Testis (tissue), 5 donors: ENCODE measurements at places on chromosomes 13 and 19.
A peak's percentile ranks its signal among the peaks of the same experiment; 100 is the strongest.

DNA sequence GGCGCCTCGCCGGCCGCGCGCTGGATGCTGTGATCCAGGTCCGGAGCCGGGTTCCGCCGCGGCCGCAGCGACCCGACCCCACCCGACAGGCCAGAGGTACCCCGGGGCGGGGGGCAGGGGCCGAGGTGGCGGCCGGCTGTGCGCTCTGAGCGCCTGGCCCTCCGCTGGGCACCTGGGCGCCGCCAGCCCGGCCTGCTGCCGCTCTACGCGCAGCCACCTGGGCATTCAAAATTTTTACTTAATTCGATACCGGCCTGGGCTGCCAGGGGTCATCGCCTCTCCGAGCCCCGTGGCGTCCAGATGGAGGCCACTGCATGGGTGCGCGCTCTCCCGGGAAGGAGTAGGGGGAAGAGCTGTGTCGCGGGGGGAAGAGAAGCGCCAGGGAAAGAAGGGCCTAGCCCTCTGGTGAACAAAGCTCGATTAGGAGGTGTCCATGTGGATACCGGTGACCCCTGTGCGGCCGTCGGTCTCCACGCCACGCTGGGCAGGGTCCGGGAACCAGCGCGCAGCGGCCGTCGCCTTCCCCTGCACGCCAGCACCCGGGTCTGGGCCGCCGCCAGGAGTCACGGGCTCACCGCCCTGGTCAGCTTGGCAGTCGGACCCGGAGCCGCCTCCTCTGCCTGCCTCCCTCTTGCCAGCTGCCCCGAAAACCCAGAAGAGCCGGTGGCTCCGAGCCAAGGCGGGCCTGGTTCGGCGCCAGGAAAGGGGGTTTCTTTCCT is 666 bp downstream of the BIVM start:
- DNase-seq = peak; percentile 19

DNA sequence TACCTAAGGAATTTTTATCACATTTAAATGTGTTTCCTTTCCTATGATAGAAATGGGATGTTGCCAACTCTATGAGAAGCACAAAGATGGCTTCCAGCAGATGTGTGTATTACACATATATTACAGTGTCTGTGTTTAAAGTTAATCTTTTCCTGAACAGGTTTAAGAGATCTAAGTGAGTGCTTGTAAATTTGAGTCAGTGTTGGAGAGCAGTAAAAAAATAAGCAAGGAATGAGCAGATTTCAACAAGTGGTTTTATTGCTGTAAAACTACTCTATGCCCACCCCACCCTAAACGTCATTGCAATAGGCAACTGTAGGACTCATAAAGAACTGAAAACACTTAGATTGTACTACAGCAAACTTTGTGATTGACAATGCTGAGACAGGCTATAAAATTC is 248.7 kb downstream of the KLF5 start:
- no peak for DNase-seq

DNA sequence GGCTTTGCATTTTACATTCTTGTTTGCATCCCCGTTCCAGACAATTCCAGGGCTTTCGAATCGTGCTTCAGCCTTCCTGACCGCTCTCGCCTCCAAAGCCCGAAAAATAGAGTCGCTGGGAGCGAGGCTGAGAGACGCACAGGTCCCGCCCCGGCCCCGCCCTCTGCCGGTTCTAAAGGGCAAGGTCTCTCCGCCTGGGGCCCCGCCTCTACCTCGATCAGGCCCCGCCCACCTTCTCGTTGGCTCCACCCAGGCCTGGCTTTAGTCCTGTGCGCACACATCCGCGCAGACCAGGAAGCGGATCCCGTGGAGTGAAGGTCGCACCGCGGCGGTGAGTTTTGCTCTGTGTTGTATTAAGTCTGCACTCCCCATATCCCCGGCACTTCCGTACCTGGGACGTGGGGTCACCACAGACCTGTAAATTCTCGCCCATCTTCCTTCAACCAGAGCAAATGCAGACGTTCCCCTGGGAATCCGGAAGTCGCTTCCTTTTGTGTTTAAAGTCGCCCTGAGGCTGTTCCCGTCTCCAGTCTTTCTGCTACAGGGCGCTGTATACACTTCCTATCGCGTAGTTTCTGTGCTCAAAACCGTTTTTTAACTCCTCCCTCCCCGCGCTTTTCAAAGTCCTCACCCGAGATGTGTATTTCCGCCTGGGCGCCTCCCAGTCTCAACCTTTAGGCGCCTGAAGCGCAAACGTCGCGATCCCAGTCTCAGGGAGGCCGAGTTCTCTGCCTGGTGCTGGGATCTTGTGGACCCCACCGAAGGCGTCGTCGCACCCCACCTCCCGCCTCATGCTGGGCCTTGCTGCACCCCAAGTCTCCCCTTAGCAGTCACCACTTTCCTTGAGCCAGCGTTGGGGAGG is at the start of gene ZNF701:
ZNF701 (plus strand) TSS at position 288 of the 862 bp plus-strand sequence. CDS start 3,861 bp downstream, outside the sequence.
- DNase-seq = peak; percentile 97

- no peak for DNase-seq
These were observed 6.5 kb upstream of the LTBP4 start for GRCh38 chr19:40594657-40595091.

DNA sequence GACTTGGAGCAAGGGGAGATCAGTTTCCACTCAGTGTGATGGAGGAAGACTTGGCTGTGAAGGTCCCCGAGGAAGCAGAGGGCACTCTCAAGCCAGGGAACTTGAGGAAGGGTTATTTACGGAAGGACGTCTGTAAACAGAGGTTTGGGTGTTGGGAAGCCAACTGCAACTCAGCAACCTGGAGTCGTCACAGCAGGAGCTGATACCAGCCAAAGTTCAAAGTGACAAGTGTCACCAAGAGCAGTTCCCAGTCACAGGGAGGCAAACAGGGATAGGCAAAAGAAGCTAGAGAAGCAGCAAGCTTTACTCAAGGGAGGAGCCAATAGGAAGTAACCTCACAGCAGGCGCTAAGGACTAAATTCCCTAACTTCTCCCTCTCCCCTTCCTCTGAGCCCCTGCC is 205.5 kb downstream of the EFNB2 start:
- DNase-seq = no peak

- DNase-seq = no peak
These were observed 2.4 kb downstream of the LNX2 start for GRCh38 chr13:27617881-27618321.

- no peak for DNase-seq
These were observed 512 bp upstream of the ZNF93 start for GRCh38 chr19:19900139-19900728.

GRCh38 chr19:33312065-33312464 is 9.7 kb upstream of the CEBPA start:
- DNase-seq = no peak

- peak; percentile 93 for DNase-seq
These were observed 4.1 kb upstream of the KCNC3 start for GRCh38 chr19:50333235-50333736.

DNA sequence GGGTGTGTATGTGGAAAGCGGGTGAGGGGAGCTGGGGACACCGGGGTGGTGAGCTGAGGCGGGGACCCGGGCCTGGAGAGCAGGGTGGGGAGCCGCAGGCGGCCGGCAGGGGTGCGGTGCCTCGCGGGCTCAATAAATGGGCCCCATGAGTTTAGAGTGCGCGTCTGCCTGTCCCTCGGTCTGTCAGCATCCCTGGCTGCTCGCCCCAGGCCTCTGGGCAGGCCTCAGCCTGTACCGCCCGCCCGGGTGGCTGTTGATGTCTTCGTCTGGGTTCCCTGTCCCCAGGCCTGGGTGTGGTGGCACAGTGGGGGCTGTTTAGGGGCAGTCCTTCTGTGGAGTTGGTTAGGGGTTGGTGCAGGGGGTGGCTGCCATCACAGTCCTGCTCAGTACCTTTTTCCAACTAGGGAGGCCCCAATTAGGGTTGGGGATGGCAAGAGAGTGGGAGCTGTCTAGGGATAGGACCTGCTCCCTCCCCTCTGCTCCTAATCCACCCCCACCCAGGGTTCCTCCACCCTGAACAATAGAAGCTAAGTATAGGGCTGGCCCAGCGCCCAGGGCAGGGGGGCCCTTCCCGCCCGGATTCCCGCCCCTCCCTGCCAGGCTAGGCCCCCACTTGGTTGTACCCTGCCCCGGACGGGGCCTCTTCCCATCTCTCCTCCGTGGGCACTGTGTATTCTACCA is 12.2 kb downstream of the CIC start:
- DNase-seq = peak; percentile 72

- no peak for DNase-seq
These were observed 5.8 kb downstream of the CEBPA start for GRCh38 chr19:33296488-33296971.

DNA sequence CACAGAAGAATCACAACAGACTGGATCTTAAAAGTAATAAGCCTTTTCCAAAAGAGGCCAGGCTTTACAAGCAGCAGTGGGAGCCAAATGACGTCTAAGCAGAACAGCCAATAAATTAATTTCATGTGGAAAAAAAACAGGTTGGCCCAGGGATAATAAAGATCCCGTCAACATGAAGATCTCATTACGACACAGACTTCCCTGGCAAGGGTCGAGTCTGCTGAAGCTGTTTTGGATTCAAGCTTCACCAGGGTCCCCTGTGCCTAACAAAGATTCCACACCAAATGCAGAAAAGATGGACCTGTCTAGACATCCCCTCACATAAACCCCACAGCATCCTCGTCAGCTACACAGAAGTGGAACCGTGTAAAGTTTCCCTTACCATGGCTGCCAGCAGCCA is 215.1 kb upstream of the ZNF507 start:
- no peak for DNase-seq

GRCh38 chr13:111211789-111212516 is 96.8 kb downstream of the ARHGEF7 start:
- no peak for DNase-seq

- no peak for DNase-seq
These were observed 382.3 kb downstream of the DLEU7 start for GRCh38 chr13:50461189-50461588.

- DNase-seq = peak; percentile 51
These were observed 40.2 kb downstream of the SMIM24 start for GRCh38 chr19:3440082-3440481.

DNA sequence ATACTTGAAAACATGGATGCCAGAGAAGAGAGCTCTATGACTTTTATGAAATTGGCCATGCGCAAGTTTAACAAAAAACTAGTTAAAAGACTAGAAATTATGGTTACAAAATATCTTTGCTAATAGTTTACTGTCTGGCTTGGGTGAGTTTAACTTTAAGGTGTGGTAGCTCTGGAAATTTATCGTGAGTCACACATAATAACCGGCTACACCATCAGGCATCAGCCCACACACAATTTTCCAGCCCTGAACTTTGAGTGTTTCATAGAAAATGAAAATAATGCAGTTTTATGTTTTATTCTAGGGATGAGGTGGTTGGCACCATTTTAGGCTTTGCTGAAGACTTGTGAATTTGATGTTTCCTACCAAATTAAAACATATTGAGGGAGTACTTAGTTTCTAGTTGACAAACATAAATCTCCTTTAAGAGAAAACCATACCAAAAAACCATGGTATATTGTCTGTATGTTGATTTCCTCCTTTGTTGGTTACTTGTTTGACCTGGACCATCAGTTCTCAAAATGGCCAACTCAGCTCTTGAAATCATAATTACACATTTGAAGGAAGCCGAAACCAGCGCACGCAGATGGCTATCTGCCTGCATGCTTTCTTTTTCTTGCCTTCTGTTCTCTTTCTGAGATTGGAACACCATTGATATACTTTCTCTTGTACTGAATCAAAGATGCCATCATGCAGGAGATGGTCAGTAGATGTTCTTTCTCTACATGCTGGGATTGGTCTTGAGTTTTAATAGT is 125.1 kb downstream of the AKAP11 start:
- no peak for DNase-seq

DNA sequence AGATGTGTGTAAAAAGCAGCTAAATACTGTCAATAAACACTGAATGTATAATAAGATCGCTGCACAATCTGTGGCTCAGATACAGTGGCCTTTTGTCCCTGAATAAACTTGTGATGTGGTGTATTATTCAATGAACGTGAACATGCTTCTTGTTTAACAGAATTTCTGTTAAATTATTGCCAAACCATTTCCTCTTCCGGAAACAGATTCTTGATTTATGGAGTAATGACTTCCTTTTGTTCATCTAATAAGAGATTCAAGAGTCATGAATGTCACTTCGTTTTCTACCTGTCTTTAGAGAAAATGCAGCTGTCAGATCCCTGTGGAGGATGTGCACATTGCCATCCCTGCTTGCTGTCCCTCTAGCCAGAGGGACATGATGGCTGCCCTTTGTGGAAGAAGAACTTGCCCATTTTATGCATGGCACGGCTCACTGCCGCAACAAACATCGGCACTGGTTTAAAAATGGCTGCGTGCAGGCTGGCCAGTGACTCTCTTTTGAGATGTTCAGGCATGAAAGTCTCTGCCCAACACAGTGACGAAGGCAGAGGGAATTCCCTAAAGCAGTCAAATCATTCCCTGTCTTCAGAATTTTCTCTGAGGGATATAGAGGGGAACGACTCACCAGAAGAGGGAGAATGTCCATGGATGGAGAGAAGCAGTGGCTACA is 3.1 kb upstream of the TNFSF13B start:
- no peak for DNase-seq

GRCh38 chr13:55007681-55008080 is 1979.1 kb downstream of the OLFM4 start:
- DNase-seq = no peak

GRCh38 chr19:7863157-7863970 is 10.8 kb downstream of the PRR36 start:
- no peak for DNase-seq

DNA sequence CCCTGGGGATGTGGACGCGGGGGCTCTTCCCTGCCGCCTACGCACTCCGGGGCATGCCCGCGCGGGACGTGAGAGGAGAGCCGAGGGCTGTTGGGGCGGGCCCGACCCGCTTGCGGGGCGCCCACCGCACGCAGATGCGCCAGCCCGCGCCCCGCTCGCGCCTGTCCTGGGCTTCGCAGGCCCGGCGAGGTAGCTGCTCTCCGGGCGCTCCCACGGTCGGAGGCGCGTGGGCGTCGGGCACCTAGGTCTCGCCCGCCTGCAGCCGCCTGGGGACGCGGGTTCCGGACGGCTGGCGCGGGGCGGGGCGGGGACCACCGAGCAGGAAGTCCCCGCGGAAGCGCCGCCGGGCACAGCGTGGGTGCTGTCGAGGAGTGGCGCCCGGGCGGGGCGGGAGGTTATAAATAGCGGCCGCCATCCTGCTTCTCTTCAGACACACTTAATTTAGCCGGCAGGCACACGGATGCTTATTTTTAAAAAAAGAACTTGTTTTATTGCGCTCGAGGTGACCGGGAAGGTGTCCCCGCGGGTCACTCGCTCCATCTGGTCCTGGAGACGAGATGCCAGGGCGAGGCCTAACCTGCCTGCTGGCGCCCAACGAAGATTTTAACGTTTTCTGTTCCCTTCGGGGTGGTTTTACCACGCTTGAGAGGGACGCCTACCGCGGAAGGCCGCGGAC is 561 bp upstream of the GJA3 start:
- peak; percentile 61 for DNase-seq

DNA sequence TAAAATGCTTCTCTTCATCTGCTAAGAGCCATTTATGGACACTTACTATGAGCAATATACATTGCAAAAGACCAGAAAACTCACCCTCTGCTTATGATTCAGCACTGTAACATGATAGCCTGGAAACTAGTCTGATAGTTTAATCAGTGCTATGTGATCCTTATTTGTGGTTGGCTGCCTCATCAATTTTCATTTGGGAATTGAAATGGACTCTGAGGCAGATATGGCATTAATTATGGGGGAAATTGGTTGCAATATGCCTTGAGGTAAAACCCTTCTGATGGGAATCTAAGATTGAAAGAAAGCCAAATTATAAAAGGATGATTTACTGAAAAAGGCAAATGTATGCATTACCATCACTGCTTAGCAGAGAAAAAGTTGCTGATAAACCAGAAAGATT is 33.5 kb downstream of the FAM216B start:
- DNase-seq = no peak

- DNase-seq = no peak
These were observed 171.2 kb downstream of the TEX29 start for GRCh38 chr13:111491659-111492058.

GRCh38 chr19:10565028-10565566 is 713 bp downstream of the KRI1 start:
- no peak for DNase-seq
